NK-92 treated with Interleukin-12 subunit alpha and Interleukin-12 subunit beta, amount 100 ng/mL, for 24 hours (cell line): ENCODE measurements at places on chromosomes 7 and 10.

GRCh38 chr7:69992938-69993337, 394.7 kb downstream of the AUTS2 start:
- no peak for DNase-seq

- DNase-seq: no peak
Observed at GRCh38 chr10:129089341-129089740, 377.7 kb upstream of the MGMT start.

DNA sequence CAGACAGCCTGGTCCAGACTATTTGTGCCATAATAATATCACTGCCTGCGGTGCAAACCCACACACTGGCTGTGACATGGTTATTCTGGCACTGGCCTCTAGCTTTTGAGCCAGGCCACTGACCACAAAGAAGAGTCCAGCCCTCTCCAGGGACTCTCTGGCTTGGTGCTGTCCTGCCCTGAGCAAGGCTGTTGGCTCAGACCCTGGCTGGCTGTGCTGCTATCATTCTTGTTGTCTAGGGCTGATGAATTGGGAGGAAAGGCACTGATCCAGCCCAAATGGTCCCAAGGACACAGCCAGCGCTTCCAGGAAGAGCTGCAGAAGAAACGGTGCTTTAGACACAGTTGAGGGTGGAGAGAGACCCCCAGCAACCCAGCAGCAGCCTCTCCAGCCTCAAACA, 80.8 kb downstream of the TMEM130 start:
- DNase-seq: no peak

DNA sequence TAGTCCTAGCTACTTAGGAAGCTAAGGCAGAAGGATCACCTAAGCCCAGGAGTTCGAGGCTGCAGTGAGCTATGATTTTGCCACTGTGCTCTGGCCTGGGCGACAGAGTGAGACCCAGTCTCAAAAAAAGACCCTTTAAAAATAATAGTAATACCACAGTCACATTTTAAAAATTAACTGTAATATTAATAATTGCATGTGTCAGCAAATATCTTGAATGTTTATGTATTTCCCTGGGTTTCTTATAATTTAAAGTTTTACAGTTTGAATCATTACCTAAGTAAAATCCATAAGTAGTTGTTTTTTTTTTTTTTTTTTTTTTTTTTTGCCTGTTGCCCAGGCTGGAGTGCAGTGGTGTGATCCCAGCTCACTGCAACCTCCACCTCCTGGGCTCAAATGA, 69.2 kb downstream of the LYZL2 start:
- no peak for DNase-seq

DNA sequence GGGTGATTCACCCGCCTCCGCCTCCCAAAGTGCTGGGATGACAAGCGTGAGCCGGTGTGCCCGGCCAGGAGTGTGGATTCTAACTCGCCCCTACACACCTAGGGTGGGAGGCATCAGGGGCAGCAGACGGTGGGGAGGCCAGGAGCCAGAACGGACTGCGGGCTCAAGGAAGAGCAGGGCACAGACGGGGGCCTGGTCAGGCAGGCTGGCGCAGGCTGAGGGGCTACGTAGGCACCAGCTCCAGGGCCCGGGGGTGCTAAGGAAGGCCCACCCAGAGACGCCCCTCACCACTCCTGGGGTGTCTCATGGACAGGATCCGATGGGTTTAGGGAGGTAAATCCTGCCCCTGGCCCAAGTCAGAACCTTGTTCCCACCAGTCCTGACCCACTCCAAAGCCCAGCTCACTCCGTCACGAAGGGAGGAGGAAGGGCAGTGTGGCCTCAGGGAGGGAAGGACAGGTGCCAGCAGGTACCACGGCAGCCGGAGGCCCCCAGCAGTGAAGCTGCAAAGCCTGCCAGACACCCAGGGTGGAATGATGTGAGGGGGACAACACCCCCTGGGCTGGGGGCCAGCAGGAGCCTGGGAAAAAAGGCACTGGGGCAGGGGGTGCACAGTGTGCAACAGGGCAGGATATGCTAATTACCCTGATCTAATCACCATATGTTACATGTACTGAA, 251.4 kb downstream of the MAD1L1 start:
- DNase-seq: no peak

GRCh38 chr7:158397885-158398284, 189.7 kb downstream of the PTPRN2 start:
- DNase-seq: no peak

- no peak for DNase-seq
Observed at GRCh38 chr7:117185124-117185523, 137.7 kb downstream of the WNT2 start.

DNA sequence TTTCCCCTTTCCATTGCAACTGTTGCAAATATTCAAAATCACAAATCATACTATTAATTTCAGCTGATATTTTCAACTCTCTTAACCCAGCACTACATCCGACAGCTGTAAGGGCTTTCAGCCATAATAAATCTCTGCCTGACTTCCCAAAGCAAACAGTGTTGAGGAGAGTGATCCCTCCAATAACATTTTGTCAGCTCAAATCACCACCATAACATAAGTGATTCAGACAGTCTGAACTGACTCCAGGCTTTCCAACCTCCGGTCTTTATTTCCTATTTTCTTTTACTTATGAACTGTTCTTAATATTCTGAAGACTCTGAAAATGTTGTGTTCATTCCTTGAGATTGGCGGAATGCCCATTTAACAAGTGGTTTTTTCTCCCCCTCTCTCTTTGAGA, 1085.9 kb downstream of the GATA3 start:
- DNase-seq: no peak

DNA sequence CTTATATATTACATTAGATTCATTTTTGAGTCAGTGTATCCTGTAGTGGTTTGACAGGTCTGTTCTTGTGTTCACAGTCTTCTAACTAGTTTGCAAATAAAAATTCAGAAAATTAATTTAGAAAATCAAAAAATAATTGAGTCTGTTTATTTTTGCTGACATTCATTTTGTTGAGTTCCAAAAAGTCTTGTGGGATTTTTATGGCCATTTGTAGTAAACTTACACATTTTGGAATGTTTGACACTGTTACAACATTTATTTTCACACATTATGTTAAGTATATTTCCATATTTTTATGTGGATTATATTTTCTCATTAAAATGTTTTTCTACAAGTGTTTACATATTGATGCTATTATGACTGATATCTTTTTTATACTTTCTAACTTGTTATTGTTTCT, 16.4 kb downstream of the RABGEF1 start:
- no peak for DNase-seq

DNA sequence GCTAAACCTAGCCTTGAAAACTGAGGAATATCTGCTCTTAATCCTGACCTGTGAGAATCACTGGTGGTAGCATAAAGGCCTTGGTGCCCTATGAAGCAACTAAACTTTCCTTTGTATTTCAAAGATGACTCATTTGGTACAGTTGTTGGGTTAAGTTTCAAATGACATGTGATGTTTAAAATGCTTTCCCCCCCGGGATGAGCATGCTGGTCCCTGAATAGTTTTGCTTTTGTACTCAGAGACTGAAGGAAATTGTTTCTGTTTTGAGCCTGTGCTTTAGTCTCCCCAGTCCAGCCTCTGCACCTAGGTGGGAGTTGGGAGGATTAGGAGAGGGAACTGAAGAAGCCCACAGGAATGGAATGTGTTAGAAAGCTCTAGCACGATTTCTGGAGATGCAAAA, 258.9 kb upstream of the NPY start:
- DNase-seq: no peak

DNA sequence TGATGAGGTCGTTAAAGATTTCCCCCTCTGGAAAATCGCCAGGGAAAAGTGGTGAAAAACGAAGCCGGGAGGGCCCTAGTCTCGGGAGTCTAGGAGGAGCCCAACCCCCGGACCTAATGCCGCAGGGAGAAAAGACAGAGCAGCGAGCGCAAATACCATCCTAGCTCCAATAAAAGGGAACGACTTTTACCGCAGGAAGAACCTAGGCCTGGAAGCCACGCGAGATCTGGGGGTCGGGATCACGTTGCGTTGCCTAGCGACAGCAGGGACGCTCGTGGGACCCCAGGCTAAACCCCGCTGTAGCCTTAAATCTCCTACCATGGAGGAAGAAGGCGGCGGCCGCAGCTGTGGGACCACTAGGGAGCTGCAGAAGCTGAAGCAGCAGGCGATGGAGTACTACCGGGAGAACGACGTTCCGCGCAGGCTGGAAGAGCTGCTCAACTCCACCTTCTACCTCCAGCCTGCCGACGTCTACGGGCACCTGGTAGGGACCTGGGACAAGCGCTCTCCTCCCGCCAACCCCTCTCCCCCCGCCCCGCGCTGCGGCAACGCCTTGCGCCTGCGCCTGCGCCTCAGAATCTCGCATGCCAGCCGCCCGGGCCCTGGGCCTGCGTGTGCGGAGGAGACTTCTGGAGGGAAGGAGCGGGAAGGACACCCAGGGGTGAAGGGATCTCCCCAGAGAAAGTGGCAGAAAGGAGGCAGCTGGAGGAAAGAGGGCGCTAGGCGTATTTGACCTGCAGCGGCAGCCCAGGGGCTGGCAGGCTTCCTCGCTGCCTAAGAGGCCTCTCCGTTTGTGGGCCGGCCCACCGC, at the start of gene ENO4:
Gene ENO4 (plus strand): TSS at position 252 of the 810 bp plus-strand sequence. CDS start 68 bp downstream, at position 320.
- no peak for DNase-seq

DNA sequence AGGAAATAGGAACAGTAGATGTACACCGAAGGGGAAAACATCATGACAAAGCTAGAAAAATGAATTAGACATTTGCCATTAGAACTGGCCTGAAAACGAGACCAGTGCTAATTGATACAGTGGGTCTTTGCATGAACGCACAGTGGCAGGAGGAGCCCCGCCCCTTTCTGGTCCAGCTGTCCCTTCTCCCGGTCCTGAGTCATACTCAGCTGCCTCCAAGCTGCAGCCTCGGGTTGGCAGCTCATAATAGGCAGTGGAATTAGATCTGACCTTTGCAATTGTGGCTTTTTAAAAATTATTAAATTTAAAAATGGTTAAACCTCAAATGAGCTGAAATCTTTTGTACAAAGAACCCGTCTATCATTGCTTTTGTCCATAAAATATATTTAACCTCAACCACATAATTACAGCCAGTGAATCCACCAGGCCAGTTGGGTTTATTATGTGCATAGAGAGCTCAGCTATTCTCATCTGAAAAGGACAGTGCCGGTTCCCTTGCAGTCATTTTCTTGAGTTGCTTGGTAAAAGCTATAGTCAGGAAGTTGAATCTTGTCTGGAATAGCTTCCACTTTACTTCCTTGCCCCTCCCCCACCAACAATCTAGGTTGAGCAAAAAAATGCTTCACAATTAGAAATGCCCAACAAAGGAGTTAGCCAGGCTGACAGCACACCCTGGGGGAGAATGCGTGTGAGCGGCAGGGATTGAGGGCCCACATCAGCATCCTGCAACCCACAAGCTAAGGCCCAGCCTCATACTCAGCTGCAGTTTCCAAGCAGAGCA, 147.1 kb downstream of the BUB3 start:
- DNase-seq: no peak

DNA sequence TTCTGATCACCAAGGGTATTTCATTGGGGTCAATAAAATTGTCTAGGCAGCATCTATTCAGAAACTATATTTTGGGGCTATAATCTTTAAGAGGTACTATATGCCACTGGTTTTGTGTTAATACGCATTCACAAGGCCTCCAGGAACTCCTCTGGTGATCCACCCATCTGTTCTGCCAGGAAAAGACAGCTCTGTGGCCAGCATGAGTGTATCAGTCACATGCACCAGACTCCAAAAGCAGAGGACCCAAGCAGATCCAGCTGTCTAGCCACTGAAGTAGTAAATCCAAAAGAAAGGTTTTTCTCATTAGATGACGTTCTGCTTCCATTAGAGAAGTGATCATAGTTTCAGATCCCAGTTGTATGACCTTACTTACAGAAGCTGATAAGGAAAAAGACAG, 199.6 kb upstream of the CELF2 start:
- no peak for DNase-seq

GRCh38 chr7:112185005-112185834, 21.0 kb downstream of the DOCK4 start:
- no peak for DNase-seq

DNA sequence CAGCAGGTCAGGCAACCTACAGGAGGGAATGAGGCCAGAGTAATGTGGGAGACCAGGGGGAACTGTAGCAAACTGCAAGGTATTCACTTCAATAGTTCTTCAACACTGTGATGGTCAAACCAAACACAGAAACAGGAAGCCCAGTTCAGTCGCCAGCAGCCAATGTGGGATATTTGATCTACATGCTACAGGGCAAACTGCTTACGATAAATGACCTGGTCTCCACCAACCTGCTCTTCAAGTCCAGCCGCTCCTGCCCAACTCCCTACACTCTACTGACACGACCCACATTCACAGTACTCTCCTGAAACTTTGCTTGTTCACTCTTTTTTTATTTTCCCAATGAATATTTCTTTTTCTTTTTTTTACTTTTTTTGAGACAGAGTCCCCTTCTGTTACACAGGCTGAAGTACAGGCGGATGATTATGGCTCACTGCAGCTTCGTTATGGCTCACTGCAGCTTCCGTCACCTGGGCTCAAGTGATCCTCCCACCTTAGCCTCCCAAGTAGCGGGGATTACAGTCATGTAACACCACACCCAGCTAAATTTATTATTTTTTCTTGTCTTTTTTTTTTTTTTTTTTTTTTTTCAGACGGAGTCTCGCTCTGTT, 42.1 kb downstream of the MDH2 start:
- no peak for DNase-seq

DNA sequence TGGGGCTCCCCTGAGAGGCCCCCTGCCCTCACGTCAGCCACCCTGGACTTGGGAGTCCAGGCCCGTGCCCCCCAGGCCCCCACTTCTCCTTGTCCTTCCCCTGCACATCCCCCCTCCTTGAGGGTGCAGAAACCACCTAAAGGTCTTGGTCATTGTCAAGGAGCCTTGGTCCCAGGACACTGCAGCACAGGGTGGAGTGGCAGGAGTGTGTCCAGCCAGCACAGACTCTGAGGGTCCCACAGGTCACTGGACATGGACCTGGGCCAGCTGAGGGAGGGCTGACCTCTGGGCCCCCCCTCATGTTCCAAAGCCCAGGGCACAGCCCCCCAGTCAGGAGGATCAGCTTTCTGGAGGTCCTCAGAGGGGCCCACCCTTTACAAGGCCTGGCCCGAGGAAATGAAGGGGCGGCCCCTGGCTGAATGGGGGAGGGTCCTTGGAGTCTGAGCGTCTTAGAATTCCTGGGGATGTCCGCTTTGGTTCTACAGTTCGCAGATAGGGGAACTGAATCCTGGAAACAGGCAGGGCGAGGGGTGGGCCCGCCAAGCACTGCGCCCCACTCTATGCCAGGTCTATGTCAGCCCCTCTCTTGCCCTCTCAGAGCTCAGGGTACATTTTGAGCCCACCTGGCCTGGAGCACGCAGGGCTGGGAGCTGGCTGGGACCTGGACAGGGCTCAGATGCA, 54.0 kb downstream of the PWWP2B start:
- no peak for DNase-seq

DNA sequence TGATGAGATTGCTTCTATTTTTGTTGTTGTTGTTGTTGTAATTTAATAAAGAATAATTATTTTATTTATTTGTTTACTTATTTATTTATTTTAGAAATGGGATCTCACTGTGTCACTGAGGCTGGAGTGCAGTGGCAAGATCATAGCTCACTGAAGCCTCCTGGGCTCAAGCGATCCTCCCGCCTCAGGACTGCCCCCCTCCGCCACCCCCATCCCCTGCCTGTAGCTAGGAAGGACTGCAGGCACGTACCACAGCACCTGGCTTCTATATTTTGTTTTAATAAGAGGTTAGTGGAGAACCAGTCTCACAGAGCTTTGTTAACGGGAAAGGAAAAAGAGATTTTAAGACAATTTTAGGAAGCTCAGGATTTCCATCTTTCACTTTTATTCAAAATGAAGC, 19.5 kb upstream of the SMC3 start:
- DNase-seq: no peak

- no peak for DNase-seq
Observed at GRCh38 chr7:69845721-69846495, 247.6 kb downstream of the AUTS2 start.

- no peak for DNase-seq
Observed at GRCh38 chr7:7803715-7804178, 85.3 kb upstream of the RPA3 start.

GRCh38 chr7:120867932-120868331, 10.0 kb upstream of the TSPAN12 start:
- no peak for DNase-seq
